Left lung (tissue), 14 donors: ENCODE measurements at places on chromosomes 3 and 15. TPM values are rescaled to one million over a fixed set of nuclear protein-coding genes. Genes with fewer than 3 reads are reported as not detected.

DNA sequence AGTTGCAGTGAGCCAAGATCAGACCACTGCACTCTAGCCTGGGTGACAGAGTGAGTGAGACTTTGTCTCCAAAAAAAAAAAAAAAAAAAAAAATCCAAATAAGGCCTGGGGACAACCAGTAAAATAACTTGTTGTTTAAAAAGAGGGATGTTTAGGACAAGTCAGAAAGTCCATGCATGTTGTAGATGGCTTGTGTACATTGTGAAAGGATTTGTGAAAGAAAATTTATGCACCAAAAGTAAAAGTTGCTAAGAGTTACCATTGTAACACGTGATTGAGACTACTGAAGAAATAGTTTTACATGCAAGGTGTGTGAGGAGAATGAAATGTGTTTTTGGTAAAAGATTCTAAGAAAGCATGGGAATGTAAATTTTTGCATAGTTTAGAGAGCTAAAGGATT lies 35.7 kb upstream of the SEC61A1 start:
- no peak for DNase-seq

DNA sequence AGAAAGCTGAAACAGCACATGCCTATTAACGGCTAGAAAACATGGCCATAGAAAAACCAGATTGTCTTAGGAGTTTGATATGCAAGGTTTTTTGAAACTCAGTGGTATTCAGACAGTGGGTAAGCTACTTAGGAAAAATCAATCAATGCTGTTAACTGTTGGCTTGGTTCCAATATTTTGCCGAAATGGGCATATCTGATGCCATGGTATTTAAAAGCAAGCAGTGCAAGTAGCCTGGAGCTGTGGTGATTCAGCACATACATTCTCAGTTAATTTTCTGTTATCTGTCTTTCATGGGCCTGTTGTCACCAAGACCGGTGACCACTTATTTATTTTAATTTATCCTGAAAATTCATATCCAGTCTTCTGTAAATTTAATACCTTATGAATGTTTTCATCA lies 17.3 kb upstream of the SUCNR1 start:
- DNase-seq: no peak

- no peak for DNase-seq
These were observed 6.6 kb downstream of the DIPK2A start for GRCh38 chr3:143978263-143978631.

- no peak for DNase-seq
These were observed 102.1 kb upstream of the ARPP21 start for GRCh38 chr3:35537265-35537664.

DNA sequence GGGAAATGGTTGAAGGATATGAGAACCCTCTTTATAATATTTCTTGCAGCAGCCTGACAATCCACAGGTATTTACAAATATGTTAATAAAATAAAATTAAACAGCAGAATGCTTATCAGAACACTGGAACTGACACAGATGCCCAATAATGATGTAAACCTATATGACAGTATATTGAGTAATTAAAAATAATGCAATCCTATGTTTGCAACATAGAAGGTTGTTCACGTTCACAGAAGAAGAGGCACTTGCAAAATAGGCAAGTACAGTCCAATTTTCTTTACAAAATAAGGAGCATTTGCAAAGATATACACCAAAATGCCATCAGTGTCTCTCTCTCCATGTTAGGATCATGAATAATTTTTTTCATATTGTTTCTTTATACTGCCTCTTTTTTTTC lies 397.0 kb upstream of the WNT5A start:
- DNase-seq: no peak

- DNase-seq: no peak
These were observed 17.4 kb upstream of the ANKRD34C start for GRCh38 chr15:79265167-79265566.

EFHB gene
- total RNA-seq: not detected

- DNase-seq: no peak
These were observed 42.6 kb upstream of the ATP2C1 start for GRCh38 chr3:130851277-130851676.

- no peak for DNase-seq
These were observed 102.8 kb downstream of the FRMD5 start for GRCh38 chr15:44092221-44092620.

DNA sequence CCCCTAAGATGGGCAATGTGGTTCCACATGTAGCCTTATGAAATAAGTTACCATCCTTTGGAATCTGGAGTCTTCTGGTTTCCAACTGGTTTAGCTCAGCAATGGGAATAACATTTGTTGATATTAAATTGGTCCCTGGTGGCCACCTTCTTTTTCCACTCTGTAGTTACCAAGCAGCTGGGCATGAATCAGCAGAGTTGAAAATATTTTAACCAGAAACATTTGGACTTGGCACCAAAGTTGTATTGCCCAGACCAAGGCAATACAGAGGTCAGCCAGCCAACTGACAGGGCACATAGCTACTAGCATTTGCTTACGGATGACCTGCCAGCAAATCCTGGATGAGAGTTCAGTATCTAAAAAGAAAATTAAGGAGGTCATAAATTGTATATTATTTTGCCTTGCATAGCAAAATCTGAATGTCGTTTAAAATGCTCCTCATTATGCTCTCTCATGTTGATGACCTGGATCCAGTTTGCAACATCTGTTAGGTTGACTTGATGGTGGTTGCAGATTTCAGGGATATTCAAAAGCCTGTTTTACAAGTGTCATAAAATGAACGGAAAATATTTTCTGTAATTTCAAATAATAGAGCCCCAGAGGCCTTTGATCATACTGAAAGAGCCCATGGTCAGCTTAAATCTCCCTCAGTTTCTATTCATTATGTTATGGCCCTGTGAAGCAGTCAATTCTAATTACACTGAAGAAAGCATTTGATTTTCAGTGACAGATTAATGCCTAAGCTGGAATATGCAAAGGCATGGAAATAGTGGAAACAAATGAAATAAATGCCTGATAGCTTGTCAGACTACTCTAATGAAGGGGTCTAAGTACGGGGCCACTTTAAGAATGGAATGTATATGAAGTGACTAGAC lies 54.6 kb downstream of the PPM1L start:
- no peak for DNase-seq

MELTF gene
- 5.2 TPM for total RNA-seq

TIPARP gene
- total RNA-seq: 47.7 TPM

DNA sequence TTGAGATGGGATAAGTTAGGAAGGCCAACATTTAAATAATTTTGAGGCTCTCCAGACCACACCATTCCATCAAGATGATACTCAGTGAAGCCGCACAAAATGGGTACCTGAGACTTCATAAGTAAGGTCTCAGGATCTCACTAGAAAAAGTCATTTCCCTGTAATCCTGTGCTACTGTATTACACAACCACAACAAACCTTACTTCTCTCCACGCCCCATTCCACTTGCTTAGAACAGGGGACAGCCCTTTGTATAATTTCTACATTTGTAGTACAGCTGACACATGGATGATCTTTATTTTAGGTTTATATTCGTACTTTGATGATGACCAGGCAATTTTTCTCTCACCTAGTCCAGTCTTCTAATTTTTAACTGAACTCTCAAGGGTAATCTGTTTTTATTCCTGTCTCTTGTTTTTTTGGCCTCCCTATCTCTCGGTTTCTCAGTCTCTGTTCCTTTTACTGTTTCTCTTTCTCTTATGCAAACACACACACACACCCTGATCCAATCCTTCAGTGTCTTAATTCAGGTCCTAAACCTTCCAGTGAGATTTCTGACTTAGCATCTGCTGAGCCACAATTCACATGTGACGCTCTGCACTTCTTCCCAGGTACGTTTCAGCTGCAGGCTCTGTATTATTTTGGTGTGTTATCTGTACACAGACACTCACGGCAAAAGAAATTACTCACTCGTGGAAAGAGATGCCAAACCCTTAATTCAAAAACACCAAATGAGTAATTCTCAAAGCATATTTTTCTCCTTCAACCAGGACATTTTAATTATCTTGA lies 223.2 kb upstream of the THBS1 start:
- DNase-seq: no peak

GRCh38 chr3:71541313-71541712 lies 42.2 kb downstream of the FOXP1 start:
- no peak for DNase-seq

RLBP1 gene
- total RNA-seq: not detected

DNA sequence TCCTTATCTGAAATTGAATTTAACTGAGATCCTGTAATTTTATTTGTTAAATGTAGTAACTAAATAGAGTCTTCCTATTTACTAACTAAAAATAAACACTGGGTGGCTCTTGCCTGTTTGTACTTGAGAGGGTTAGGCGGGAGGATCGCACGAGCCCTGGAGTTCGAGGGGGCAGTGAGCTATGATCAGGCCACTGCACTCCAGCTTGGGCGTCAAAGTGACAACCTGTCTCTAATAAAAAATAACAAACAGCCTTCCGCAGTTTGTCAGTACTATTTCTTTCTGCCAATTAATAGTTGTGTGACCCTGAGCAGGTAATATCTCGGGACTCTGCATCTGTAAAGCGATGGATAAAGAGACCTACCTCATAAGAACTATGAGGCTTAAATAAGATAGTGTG lies 768 bp upstream of the PDE12 start:
- DNase-seq: no peak

DNA sequence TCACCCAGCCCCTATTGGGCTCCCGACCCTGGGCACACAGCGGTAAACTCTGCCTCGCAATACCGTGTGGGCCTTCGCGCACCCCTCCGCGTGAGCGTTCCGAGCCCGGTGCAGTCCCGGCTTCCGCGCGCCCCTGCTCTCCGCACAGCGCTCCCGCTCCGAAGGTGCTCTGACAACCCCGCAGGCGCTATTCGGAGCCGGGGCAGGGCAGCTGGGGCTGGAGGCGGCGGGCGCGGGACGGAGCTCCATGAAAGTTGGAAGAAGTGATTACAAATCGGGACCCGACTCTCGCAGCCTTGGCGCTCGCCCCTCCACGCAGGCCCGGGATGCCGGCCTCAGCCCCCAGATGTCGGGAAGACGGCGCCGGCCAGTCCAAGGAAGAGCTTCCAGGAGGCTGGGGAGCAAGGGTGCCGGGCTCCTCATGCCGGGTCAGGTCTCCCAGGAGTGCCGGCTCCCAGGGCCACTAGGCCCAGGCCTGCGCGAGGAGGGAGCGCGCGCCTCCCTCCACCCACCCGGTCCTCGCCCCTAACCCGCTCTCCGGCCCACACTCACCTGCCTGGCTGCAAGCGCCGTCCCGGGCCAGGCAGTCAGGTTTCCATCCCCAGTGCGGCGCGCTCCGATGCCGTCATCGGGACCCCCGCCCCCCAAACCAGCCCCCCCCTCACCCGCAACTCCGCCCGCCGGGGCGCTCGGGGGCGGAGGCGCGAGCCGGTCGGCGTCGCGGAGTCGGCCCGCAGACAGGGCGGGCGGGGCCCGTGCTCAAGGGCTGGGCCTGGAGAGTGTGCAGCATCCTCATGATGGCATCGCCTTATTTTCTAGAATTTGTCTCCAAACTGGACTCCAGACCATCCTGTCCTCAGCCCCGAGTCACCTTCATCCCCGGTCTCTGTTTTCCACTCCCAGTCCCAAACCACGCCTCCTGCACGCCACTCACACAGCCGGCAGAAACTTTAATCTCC lies at the start of gene KIF7:
Gene KIF7, minus strand, starts transcription at position 621 of the 959 bp plus-strand sequence. CDS start 2,537 bp downstream, outside the sequence.
- DNase-seq: peak; percentile 69

GRCh38 chr3:142646020-142646785 lies 50.0 kb downstream of the PLS1 start:
- DNase-seq: no peak

TLR9 gene
- total RNA-seq: 1.5 TPM

- no peak for DNase-seq
These were observed 43.1 kb downstream of the ZNF710 start for GRCh38 chr15:90044191-90044590.

GRCh38 chr3:55691141-55691540 lies 204.0 kb upstream of the WNT5A start:
- no peak for DNase-seq

GABRB3 gene
- 0.94 TPM for total RNA-seq

- DNase-seq: no peak
These were observed 43.5 kb downstream of the KY start for GRCh38 chr3:134607054-134608022.

GOLGA8J gene
- 0.26 TPM for total RNA-seq

FOXB1 gene
- not detected for total RNA-seq

PLSCR4 gene
- 39.7 TPM for total RNA-seq

FAN1 gene
- 17.1 TPM for total RNA-seq

GRCh38 chr3:50415816-50416215 lies 56.5 kb upstream of the TMEM115 start:
- no peak for DNase-seq

DNA sequence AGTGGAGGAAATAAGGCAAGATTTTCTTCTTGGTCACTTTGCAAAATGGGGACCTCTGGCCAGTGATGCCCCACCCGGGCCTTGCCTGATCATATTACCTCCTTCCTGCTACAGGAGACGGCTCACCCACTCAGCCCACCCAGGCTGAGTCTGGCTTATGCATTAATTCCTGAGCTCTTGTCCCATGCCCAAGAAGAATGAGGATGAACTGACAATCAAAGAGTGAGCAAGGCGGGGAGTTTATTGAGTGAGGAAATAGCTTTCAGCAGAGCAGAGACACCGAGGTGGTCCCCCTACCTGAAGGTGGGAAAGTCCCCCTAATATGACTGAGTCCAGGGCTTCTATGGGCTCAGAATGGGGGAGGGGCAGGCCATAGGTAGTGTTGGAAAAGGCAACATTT lies 107.5 kb downstream of the EOMES start:
- DNase-seq: no peak

- DNase-seq: no peak
These were observed 20.2 kb upstream of the PARP14 start for GRCh38 chr3:122660297-122660974.

TGM4 gene
- total RNA-seq: not detected

C15orf62 gene
- 0.32 TPM for total RNA-seq

GRCh38 chr3:26256224-26256623 lies 366.3 kb upstream of the LRRC3B start:
- no peak for DNase-seq

UCN2 gene
- total RNA-seq: 0.37 TPM

DNA sequence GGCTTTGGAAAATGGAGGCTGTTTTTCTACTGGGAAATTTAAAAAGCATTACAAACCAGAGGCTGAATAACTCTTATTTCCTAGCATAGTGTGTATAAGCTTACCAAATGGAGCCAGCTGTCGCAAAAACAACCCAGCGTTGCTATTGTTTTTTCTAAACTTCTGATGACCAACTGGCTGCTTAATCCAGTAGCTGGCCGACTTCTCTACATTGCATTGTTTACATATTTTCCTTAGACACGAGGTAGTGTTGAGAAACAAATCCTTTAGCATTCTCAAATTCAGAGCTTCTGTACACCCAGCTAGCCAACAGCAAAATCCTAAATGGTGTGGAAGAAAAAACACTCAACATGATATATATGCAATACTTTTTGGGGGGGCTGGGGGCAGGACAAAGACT lies 161.0 kb upstream of the ADAMTS9 start:
- peak; percentile 88 for DNase-seq

FYTTD1 gene
- total RNA-seq: 46.8 TPM

ZNF501 gene
- 5.3 TPM for total RNA-seq

GRCh38 chr15:66402761-66403284 lies 16.1 kb downstream of the MAP2K1 start:
- DNase-seq: no peak
